Activated CD4-positive, CD25-positive, alpha-beta regulatory T cell treated with anti-CD3 and anti-CD28 coated beads, Interleukin-2, amount 50 U/mL, for 16 hours (primary cell): ENCODE measurements at places on chromosomes 16 and 17.
A peak's percentile ranks its signal among the peaks of the same experiment; 100 is the strongest.

DNA sequence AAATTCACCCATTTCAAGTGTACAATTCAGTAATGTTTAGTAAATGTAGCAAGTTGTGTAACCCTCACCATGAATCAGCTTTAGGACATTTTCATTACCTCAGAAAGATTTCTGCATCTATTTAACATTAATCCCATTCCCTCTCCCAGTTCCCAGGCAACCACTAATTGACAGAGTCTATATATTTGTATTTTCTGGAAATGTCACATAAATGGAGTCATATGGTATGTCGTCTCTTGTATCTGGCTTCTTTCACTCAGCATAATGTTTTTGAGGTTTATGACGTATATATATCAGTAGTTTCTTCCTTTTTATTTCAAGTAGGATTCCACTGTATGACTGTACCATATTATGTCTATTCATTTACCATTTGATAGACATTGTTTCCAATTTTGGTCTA, 199.8 kb downstream of the CYB561 start:
- DNase-seq: no peak

GRCh38 chr16:64250866-64251265, 871.0 kb downstream of the CDH11 start:
- DNase-seq: no peak

- peak; percentile 15 for DNase-seq
These were observed 1.0 kb downstream of the WSB1 start for GRCh38 chr17:27294689-27295630.

DNA sequence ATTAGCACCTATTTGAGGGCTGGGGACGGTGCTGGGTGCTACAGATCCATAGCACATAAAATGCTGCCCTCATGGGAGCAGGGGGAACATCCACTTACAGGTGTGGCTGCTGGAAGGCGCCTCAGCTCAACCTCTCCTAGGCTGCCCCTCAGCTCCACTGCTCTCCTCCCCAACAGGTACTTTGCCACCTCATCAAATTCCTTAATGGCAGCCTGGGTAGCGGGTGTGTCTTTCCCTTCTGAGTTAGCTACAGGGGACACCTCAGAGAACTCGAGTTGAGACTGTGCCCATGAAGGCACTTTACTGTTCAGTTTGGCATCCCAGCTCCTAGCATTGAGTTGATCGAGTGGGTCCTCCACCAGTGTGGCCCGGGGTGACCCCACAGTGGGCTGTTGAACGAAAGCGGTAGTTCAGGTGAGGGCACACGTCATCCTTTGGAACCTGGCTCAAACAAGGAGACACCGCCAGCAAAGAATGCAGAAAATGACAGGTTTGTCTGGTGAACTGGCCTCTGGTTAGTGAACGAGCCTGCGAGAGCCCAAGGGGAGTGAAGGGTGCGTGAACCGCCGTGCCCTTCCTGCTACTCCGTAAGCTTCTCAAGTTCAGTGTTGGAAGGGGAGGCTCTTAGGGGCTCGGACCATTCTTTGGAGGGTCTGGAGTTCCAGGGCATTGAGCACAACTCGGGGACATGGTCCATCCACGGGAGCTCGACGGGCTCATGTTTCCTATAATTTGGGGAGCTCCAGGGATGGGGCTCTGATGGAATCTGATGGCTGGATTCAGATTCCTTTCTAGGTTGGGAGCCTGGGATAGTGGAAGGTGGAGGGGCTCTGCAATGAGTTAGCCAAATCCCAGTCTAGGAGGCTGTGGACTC, 3.5 kb upstream of the CMIP start:
- DNase-seq: no peak

GRCh38 chr16:2008631-2009163, 924 bp downstream of the ZNF598 start:
- no peak for DNase-seq

DNA sequence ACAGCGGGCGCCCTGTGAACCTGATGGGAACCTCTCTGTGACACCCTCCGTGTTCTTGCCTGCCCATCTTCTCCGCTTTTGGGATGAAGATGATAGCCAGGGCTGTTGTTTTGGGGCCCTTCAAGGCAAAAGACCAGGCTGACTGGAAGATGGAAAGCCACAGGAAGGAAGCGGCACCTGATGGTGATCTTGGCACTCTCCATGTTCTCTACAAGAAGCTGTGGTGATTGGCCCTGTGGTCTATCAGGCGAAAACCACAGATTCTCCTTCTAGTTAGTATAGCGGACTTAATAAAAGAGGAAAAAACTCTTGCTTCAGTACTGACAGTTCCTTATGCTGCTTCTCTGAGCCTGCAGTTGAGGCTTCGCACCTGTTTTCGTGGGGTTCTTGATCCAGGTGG, 10.5 kb downstream of the CDK5RAP3 start:
- DNase-seq: no peak

- no peak for DNase-seq
These were observed 124.5 kb downstream of the HS3ST3A1 start for GRCh38 chr17:13477180-13477611.

GRCh38 chr17:81651692-81652091, 4.7 kb downstream of the PDE6G start:
- DNase-seq: no peak

- no peak for DNase-seq
These were observed 56.7 kb upstream of the SIAH1 start for GRCh38 chr16:48441863-48442279.

DNA sequence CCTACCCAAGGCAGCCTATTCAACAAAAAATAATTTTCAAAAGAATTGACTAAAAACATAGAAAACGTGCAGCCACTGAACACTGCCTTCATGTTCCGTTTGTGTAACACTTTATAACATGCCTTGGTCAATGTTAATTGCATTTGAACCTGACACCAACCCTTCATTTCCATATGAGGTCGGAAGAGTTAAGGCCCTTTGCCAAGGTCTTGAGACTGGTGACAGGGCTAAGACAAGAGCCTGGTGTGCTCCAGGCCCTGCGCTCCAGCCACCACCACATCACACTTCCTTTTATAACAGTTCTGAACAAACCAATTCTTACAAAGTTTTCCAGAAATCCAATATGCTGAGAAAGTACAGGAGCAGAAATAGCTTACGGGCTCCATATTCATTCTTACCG, 4.2 kb downstream of the BBS2 start:
- no peak for DNase-seq

DNA sequence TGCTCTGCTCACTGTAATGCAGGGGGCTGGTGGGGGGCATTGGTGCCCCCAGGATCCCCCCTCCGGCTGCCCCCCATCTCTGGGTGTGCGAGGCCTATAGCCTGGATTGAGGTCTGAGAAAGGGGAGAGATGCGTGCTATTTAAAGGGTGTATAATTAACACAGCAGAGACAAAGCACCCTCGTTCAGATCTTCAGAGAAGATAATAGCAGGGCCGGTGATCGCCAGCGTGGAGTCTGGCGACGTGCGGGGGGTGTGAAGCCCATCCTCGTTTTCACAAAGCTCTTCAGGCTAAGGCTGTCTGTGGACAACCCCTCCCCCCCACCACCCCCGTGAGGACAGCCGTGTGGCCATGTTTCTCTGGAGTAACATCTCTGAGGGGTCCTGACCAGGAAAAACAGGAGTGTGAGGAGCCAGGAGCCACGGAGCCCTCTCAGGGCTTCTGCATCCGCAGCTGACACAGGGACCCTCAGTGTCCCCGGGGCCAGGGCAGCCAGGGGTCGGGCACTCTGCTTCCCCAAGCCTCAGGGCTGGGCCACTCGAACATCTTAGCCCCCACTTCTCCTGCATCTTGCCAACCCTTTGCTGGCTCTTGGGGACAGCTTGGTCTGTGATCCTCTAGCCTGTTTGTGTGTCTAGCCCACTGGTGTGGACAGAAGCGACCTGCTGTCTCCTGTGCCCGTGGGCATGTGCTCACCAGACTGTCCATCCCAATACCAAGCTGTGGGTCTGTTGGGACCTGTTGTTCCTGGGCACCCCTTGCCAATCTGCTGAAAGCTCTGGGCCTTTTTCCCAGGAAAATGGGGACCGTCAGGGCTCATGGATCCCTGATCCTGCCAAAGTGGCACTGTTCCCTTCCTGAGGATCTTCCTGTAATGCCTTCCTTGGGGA, 58.9 kb downstream of the BAIAP2 start:
- DNase-seq: no peak

DNA sequence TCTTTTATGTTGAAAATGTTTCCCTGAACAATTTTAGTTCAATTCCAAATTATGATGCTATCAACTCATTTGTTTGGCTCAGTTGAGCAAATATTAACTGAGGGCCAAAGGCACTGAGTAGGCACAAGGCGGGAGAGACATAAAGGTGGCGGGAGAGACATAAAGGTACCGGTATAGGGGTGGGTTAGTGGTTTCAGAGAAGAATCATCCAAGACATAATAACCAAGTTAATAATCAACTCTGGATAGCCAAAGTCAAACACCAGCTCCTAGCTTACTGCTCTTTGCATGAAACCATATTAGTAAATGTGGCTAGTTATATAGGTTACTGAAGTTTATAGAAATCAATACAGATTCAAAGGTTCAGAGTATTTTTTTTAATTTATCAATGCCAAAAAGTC, 91.7 kb downstream of the RPGRIP1L start:
- DNase-seq: no peak

- DNase-seq: no peak
These were observed 67.5 kb downstream of the SEC14L1 start for GRCh38 chr17:77208217-77208808.

GRCh38 chr17:18257268-18257981, 1.1 kb downstream of the FLII start:
- DNase-seq: no peak

DNA sequence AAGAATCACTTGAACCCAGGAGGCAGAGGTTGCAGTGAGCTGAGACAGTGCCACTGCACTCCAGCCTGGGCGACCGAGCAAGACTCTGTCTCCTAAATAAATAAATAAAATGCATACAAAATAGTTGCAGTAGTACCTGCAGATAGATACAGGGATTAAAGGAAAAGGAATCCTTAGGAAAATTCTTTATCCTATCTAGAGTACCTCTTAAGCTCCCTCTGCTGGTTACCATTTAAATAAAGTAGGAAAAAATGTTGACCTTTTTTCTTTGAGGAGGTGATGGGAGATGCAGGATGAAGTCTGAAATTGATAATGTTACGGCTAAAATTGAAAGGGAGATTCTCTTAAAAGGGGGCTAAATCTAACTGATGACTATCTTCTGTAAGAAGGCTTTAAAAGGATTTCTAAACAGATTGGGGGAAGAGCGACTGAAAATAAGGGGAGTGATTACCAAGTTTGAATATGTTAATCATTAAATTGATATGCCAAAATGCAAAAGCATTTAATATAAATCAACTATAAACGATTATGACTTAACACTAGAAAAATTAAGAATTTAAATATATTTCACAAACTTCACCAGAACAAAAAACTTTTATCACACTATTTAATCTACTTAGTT, 29.4 kb downstream of the C16orf87 start:
- DNase-seq: no peak

DNA sequence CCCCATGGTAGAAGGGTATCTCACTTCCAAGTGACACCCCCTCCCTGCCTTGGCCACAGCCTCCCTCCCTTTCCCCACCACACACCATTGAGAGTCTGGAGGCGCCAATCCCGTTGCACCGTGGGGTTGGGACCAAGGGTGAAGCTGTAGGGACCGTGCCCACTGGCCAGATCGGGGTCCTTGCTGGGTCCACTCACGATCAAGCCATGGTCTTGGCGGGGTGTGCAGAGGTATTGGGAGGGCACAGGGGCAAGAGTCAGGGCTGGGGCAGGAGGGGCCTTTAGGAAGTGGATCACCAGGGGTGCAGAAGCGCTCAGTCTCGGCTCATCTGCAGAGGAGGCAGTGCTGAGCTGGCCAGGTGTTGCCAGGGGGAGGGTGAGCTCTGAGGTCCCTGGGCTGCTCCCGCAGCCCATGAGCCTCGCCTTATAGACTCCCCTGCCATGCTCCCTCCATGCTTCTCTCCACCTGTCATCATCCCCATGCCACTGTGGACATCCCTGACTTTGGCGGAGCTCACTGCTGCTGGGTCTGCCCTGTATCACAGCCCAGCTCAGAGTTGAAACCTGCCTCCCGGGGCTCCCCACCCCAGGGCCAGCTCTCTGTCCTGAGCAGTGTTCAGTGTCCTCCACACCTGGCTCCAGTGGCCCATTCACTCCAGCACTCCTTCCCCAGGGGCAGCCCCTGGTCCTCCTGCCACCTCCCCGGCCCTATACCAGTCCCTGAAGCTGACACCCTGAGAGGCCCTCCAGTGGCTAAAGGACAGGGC, 8.3 kb downstream of the CDH16 start:
- no peak for DNase-seq

DNA sequence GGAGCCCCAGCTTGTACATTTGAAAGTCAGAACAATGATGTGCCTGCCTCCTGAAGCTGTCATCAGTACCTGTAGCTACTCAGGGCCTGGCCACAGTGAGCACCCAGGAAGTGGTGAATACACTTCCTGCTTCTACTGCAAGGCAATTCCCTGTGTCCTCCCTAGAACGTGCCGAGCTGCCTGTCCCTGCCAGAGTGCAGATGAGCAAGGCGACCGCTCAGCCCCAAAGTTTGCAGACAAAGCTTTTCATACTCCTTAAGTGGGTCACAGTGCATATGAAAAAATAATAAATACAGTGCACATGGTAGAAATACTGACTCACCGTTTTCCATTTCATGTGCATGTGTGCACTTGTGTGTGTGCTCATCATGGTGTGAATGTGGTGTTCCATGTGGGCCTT, 77.3 kb downstream of the MPRIP start:
- DNase-seq: peak; percentile 11

DNA sequence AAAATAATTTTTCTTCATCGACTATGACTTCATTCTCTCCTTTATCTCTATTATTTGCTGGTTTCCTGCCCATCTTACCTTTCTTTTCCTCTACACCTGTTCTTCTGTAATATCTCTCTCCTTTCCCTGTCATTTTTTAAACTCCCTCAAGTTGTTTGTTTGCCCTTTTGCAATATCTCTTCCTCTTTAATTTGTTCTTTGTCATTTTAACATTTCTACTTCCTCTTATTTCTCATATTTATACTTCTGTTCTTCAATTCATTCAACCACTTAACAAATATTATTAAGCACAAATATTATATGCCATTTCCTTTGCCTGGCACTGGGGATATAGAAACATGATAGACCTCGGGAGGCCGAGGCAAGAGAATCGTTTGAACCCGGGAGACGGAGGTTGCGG, 22.6 kb downstream of the MAP3K3 start:
- no peak for DNase-seq

GRCh38 chr16:21101631-21102420, 48.8 kb downstream of the DNAH3 start:
- DNase-seq: no peak

GRCh38 chr17:17937958-17938357, 34.2 kb downstream of the TOM1L2 start:
- no peak for DNase-seq

- DNase-seq: no peak
These were observed 19.6 kb downstream of the TMC5 start for GRCh38 chr16:19437280-19437679.

- no peak for DNase-seq
These were observed 128.9 kb downstream of the BRIP1 start for GRCh38 chr17:61734466-61734865.

GRCh38 chr17:48429638-48430586, at the start of gene SKAP1:
Gene SKAP1 (minus strand): TSS chr17:48430214.
- DNase-seq: peak; percentile 26

DNA sequence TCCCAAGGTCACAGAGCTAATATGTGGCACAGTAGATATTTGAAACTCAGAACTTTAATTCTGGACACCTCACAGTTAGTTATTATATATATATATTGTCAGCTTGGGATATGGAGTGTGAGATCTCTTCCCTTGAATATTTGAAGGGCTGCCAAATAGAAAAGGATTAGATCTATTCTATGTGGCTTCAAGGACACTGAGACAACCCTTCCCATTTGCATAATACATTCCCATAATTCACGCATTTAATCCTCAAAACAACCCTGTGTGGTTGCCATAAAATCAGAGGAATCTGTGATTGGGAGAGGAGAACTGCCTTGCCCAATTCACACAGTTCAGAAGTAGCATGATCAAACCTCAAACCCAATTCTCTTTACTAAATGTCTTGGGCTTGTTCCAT, 365.8 kb upstream of the DYNLRB2 start:
- no peak for DNase-seq
